ENCODE measurements at places on chromosomes 13 and 19.

DNA sequence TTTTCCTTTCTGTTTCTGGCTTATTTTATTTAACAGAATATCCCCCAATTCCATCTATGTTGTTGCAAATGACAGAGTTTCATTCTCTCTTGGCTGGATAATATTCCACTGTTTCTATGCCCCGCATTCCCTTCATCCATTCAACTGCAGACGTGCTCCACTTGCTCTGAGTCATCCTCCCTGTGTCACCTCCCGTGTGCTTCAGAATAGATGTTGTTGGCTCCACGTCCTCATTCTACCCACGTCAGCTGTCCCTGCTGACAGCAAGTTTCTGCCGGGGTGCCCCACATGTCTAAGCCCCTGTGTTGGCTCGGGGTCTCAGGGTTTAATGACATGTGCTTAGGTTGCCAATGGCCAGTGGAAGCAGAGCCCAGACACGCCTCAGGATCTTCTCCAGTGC is 1041.0 kb downstream of the UQCRFS1 start:
- DNase-seq: no peak

- no peak for DNase-seq
These were observed 539 bp downstream of the PLD3 start for GRCh38 chr19:40348961-40349507.

GRCh38 chr13:23778879-23779278 is 110.3 kb downstream of the MIPEP start:
- no peak for DNase-seq

- no peak for DNase-seq
These were observed 6.8 kb upstream of the ZNF765 start for GRCh38 chr19:53388168-53388567.

- no peak for DNase-seq
These were observed 49.1 kb upstream of the EHD2 start for GRCh38 chr19:47663911-47664771.

DNA sequence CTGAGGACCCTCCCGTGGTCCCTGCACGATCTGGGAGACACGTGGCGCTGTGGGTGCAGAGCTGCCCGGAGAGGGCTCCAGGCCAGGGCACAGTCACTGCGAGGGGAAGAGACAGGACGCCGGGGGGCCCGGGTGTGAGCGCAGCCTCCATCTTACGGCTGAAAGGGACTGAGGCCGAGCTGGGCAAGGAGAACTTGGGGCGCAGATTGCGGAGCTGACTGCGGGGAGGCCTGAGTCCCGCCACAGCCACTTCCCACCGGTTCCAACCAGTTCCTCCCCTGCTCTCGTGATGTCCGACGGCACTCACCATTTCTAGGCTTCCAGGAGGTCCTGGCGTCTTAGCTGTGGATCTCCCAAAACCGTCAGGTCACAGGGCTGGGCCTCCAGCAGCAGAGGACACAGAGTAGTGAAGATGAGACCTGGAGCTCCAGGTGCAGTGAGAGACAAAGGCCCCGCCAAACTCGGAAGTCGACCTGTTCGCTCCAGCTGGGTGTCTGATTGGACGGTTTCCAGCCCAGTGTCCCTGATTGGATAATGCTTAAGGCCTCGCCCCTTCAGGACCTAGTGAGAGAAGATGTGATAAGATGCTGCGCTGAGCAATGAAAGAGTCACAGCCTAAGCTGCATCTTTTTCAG is 4.8 kb upstream of the ZNF253 start:
- DNase-seq: no peak

- DNase-seq: no peak
These were observed 15.4 kb upstream of the NOP53 start for GRCh38 chr19:47729799-47730520.

DNA sequence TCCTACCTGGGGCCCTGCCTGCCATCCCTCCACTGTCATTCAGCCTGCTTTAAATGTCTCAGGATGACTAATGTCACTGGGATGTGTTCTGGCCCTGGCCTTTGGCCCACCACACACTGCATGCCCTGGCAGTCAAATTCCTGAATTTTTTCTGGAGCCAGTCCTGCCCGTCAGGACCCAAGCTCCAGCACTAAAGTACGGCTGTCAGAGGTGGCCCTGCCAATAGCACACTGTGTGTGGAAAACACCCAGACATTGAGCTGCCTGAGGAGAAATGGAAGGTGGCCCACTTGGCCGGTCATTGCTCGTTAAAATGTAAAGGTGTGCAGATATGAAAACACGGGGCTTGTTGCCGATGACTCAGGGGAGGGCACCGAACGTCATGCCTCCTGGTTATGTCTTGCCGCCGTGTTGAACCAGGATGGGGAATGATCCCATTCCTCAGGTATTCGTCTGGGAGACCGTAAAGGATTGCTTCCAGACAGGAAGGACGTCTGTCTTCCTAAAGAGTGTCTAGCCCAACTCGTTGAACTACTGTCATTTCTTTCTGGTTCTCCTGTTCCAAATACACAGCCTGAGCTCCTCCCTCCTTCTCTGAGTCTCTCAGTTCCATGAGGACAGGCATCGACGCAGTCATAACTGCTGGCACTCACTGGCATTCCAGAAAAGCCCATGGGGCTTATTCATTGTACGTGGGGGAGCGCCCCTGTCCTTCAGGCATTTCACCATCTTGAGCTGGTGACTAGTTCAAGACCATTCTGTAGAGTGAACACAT is 40.6 kb downstream of the COL4A2 start:
- no peak for DNase-seq
